ENCODE measurements at places on chromosomes 5 and 9.

- DNase-seq: no peak
Observed at GRCh38 chr9:26399556-26399955, 493.0 kb downstream of the CAAP1 start.

GRCh38 chr9:128056887-128057723, 10.0 kb downstream of the NAIF1 start:
- DNase-seq: no peak

GRCh38 chr5:126757713-126758357, 19.1 kb upstream of the LMNB1 start:
- no peak for DNase-seq

DNA sequence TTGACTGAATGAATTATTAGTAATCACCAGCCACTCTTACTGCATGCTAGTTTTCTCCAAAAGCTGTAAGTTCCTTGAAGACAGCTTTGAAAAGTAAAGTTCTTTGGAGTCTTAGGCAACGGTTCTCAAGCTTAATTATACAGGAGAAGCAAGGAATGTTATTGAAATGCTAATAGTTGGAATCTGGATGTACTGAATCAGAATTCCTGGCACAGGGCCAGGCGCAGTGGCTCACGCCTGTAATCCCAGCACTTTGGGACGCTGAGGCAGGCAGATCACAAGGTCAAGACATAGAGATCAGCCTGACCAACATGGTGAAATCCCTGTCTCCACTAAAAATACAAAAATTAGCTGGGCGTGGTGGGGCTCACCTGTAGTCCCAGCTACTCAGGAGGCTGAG, 33.4 kb downstream of the GRIA1 start:
- no peak for DNase-seq

- DNase-seq: no peak
Observed at GRCh38 chr5:163790497-163790896, 285.1 kb downstream of the MAT2B start.

DNA sequence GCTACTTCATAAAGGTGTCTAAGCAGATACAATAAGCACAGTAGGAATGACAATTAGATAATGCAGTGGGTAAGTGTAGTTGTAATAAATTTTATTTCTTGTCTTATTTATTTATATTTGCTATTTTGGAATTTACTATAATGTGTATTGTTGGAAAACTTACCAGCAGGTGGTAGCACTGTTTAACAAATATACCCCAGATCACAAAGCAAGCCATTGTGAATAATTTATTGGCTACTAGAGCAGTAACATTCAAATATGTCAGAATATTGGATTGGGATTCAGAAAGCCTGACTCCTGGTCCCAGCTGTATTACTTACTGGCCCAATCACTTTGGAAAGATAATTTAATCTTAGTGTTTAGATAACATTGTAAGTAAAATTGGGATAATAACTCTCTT, 78.0 kb downstream of the ISOC1 start:
- DNase-seq: no peak

DNA sequence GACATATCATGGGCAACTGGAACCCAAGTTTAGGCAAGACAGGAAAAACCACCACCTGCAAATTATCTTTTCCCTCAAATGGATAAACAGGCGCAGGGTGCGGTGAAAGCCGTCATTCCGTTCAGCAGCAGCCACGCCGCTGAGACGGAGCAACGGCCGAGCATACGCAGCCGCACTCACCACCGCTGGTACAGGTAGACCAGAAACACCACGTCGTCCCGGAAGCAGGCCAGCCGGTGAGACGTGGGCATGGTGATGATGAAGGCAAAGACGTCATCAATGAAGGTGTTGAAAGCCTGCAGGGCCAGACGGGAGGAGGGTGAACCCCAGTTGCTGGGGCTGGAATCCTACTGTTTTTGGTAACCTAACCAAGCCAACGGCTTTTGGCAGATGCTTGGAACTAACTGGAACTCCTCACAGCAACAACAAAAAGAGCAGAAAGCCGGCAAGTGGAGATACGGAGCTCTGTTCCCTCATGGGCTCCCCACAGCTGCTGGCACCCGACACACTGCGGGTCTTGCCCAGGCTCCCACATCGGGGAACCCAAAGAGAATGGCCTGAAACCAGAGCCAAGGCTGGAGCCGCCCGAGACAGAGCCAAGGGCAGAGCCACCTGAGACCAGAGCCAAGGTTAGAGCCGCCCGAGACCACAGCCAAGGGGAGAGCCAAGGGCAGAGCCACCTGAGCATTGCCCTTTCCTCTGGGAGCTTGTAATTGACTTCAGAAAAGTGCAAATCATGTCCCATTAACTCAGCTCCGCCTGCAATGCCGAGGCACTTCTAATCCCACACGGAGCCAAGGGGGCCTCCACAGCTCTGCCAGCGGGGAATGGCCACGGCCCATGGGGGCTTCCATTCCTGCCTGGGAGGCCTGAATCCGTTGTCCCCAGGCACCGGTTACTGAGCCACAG, 24.2 kb downstream of the CLPTM1L start:
- DNase-seq: no peak

GRCh38 chr5:61801174-61801573, 469.1 kb downstream of the ZSWIM6 start:
- DNase-seq: no peak

DNA sequence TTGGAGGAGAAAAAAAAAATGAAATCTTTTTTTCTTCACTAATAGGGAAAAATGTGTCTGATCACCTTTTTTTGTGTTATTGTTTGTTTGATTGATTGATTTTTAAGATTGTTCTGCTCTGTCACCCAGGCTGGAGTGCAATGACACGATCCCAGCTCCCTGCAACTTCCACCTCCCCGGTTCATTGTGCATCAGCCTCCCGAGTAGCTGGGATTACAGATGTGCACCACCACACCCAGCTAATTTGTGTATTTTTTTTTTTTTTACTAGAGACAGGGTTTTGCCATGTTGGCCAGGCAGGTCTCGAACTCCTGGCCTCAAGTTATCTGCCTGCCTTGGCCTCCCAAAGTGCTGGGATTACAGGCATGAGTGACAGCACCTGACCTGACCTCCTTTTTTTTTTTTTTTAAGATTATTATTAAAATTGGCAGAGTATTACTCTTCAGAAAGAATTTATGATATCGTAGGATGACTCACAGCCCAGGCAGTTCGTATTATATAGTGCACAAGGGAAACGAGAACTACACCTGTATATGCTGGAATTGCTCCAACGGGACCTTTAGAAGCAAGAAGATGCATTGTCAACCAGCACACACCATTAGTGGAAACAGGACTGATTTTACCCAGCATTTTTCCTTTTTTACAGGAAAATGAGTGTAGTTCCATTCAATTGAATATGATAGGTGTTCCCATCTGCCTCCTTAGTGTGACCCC, 27.7 kb downstream of the FUBP3 start:
- DNase-seq: no peak

DNA sequence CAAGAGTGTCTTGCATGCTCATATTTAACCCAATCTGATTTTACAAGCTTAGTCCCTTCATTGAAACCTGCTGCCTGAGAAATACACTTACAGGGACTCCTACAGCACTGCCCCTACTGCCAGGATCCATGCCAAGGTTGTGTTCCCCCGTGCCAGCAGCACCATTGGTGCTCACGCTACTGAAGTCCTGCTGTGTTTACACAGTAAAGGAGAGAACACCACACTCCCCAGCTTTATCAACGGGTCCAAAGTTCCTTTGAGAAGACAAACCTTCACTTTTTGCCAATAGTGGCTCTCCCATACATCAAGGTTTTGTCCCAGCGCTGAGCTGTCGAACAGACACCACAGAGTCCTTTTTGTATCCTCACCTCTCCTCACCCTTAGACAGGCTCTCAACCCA, 155.1 kb upstream of the WWC1 start:
- no peak for DNase-seq

DNA sequence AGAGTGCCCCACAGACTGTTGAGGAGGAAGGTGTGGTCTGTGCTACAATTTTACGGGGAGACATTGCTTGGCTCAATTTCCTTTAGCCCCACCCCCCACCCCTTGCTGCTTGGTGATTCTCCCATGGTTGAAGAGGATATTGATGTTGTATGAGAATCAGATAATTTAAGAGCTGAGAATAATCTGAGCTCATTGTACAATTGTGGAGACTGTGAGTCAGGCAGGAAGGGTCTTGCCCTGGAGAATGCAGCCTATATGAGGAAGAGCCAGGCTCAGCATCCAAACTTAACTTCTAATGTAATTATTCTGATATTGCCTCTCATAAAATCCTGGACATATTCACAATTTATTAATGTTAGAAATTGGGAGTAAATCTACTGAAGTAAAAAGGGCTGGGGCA, 26.1 kb upstream of the OR2S2 start:
- no peak for DNase-seq

GRCh38 chr5:42908086-42908485, 96.4 kb upstream of the SELENOP start:
- DNase-seq: no peak

- DNase-seq: no peak
Observed at GRCh38 chr9:110095776-110096175, 112.2 kb downstream of the C9orf152 start.

DNA sequence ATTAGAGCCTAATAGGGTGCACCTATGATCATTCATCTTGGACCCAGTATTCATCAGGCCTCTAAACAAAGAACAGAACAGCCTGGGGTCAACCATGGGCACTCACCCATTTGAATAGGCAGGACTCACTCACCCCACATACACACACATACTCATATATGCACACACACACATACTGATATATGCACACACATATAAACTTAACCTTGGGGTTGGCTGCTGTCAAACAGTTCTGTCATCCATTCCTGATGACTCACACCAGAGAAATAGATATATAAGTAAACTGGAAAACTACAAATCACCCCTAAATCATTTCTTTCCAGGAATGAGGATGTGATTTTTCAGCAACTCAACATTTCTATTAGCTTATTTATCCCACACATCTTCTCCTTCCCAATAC, 51.3 kb downstream of the ARL15 start:
- no peak for DNase-seq

GRCh38 chr5:151720215-151720614, 33.5 kb upstream of the SPARC start:
- DNase-seq: no peak

- no peak for DNase-seq
Observed at GRCh38 chr5:159951834-159952233, 35.6 kb downstream of the ADRA1B start.

DNA sequence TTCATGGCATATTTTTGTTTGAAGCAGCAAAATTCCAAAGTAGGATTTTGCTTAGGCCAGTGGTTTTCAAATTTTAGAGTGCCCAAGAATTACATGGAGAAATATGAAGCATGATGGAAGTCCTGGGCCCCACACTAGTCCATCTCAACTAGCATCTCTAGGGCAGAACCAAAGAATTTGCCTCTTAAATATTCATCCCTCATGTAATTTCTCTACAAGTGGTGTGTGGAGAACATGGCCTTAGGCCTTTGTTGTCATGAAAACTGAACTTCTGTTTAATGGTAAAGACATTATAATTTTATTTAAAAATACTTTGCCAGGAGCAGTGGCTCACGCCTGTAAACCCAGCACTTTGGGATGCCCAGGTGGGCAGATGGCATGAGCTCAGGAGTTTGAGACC, 75.9 kb upstream of the CCNG1 start:
- DNase-seq: no peak

DNA sequence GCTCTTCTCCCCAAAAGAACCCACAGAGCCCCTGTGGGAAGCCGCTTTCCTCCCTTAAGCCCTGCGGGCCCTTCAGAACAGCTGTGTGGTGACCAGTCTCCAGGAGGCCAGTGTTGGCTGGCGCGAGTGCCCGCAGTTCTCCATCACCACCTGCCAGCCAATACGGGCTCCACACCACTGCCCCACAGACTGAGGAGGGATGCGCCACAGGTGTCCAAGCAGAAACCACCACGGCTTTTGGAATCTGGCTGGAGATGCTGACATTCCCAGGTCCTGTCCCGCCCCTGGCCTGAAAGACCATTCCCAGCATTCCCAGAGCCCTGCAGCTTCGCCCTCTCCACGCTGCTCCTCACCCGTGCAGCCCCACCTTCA, 12.8 kb downstream of the CCNI2 start:
- DNase-seq: no peak

DNA sequence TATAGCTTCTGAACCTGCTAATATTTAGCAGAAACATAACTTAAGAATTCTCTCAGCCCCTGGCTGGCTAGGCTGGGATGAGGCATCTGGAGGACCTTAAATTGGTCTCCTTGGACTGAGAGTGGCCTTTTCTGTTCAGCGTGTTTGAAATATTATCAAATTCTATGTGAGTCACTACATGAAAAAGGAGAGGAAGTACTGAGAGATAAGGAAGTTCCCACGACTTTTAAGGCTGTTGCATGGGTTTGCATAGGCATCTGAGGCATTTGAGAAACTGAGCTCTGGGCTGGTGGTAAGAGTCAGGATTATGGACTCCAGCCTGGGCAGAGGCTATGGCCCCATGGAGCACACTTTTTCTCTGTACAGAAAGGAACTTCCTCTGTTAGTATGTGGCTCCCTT, 816.2 kb upstream of the GRAMD2B start:
- DNase-seq: no peak

GRCh38 chr5:73272351-73272750, 99.4 kb downstream of the TMEM174 start:
- no peak for DNase-seq

GRCh38 chr5:113382731-113383130, 52.1 kb downstream of the TSSK1B start:
- DNase-seq: no peak

DNA sequence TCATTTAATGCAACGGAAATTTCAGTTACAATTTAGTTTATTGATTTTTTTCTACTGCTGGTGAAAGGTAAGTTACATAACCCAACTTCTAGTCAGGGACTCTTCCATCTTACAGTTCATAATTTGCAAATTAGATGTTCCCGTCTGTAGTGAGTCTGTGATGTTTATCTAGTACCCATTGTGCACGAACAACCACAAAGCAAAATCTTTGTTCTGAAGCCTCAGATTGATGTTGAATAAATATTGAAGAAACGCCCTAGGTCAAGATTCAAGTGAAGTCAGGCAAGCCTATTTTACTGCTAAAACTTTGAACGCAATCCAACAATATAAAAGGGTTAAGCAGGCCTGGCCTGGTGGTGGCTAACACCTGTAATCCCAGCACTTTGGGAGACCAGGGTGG, 43.1 kb downstream of the BASP1 start:
- no peak for DNase-seq

DNA sequence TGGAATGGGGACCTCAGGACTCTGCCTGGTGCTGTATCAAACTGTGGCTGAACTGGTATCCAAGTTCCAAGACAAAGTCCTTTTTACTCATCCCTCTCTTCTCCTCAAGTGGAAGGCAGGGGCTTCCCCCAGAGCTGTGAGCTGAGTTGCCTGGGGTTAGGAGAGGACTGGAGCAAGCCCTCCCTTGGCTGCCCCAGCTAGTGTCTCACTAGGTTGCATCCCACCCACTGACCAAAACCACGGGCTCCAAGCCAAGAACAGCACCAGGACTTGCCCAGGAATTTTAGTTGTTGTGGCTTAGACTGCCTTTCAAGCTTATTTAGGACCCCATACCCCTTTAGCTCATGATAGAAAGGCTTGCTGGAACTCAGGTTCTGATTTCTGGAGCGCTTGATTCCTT, 158.7 kb upstream of the TNC start:
- no peak for DNase-seq

- DNase-seq: no peak
Observed at GRCh38 chr5:11273180-11273903, 512.3 kb upstream of the DAP start.

GRCh38 chr9:27628311-27628710, 55.0 kb upstream of the C9orf72 start:
- DNase-seq: no peak
